ENCODE measurements at places on chromosomes 7 and 10. TPM values are rescaled to one million over a fixed set of nuclear protein-coding genes. Genes with fewer than 3 reads are reported as not detected.

The BMPER gene
- total RNA-seq: 32.6 TPM

The GRM3 gene
- not detected for total RNA-seq

The ASB10 gene
- not detected for total RNA-seq

The HOXA2 gene
- total RNA-seq: 0.18 TPM

The PGAM2 gene
- total RNA-seq: 0.14 TPM

The ADIRF gene
- 110 TPM for total RNA-seq

The UCN3 gene
- not detected for total RNA-seq

The FERD3L gene
- total RNA-seq: not detected

The SLF2 gene
- total RNA-seq: 22.8 TPM

The PLAC9 gene
- 12.3 TPM for total RNA-seq

The TSPAN13 gene
- 2.4 TPM for total RNA-seq

The VSIR gene
- 15.9 TPM for total RNA-seq

The RPEL1 gene
- under 0.01 TPM for total RNA-seq
